ENCODE measurements at places on chromosomes 7 and 10. TPM values are rescaled to one million over a fixed set of nuclear protein-coding genes. Genes with fewer than 3 reads are reported as not detected.

GRCh38 chr10:7279303-7279702 is 131.5 kb downstream of the SFMBT2 start:
- no peak for DNase-seq

DNA sequence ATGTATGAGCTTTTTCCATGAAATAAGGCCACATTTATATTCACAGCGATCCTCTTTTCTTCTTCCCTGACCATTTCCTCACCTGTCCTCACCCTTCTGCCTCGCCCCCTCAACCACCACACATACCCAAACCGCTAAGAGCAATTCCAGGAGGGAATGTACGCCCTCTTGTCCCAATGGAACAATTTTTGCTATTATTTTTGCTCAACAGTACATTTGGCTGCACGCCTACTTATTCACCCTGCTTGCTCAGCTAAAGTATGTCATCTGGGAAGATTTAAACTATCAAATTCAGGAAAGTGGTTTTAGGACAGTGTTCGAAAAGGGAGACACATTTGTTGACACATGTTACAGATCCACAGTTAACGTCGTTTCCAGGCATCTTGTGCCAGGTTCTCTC is 252.7 kb downstream of the NEBL start:
- no peak for DNase-seq

The FEZF1 gene
- total RNA-seq = not detected

- DNase-seq = no peak
Observed at GRCh38 chr7:112176241-112176640, 30.0 kb downstream of the DOCK4 start.

DNA sequence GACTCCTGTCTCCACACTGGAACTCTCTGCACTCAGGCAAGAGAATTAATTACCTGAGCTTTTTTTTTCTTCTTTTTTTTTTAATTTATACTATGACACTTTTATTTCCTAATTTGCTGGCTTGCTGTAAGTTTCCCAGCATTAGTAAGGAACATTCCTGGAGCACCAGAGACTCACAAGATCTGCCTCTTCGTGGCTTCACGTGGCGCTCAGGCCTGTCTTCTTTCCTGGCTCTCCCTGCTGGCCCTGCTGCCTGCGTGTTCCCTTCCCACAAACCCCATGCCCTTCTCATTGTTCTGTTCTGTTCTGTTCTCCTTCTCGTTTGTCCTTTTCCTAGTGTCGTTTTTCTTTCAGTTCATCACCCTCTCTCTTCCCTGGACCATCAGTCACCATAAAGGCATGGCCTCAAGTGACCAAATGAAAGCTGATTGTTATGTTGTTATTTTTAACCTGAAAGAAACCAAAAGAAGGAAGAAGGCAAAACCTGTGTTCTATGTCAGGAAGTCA is 591.6 kb upstream of the PFKP start:
- no peak for DNase-seq

DNA sequence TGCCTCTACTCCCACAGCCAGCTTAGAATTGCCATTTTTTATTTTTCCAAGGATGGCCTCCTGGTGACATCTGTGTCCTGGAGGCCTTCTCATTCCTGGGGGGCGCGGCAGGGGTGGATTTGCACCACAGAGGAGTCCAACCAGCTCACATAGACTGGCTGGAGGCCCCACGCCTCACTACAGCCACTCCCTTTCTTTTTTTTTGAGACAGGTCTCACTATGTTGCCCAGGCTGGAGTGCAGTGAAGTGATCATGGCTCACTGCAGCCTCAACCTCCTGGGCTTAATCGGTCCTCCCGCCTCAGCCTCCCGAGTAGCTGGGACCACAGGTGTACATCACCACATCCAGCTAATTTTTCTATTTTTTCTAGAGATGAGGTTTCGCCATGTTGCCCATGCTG is 57.6 kb upstream of the DOCK1 start:
- DNase-seq = no peak

DNA sequence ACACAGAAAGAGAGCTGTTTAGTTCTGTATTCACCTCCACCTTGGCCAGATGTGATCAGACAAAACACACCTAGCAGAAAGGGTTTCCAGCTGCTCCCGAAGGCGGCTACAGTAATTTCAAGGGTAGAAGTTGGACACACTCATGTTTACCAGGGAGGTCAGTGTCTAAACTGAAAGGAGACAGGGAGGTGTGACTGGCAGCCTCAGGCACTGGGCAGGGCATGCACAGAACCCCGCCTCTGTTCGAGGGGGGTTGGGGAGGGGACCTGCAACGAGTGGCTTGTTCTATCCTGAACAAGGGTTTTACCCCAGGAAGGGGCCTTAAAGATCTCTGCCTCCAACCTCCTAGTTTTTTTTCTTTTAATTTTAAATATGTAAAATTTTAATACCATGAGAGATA is 49.6 kb downstream of the BPGM start:
- DNase-seq = no peak

The CYP51A1 gene
- 25.2 TPM for total RNA-seq

The CSGALNACT2 gene
- 8.8 TPM for total RNA-seq

The UNCX gene
- not detected for total RNA-seq

DNA sequence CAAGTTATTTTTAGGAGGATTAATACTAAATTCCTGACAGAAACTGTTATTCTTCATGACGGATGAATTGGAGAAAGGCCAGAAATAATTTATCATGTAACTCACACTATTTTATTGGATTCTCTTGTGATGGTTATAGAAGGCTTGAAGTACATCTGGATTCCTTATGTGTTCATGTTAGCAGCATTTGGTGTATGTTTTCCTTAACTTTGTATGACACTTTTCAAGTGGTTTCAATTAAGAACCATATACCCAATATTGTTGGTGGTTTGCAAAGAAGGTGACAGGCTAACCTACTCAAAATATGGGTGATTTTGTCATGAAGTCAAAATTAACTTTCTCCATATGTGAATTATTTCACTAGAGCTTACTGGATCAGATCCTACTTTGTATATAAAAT is 532.2 kb upstream of the CNTNAP2 start:
- no peak for DNase-seq

The FANK1 gene
- not detected for total RNA-seq

The CARD11 gene
- total RNA-seq = 0.18 TPM

GRCh38 chr10:4353964-4354363 is 472.0 kb upstream of the AKR1E2 start:
- no peak for DNase-seq
